ENCODE measurements at places on chromosomes 5 and 9.

DNA sequence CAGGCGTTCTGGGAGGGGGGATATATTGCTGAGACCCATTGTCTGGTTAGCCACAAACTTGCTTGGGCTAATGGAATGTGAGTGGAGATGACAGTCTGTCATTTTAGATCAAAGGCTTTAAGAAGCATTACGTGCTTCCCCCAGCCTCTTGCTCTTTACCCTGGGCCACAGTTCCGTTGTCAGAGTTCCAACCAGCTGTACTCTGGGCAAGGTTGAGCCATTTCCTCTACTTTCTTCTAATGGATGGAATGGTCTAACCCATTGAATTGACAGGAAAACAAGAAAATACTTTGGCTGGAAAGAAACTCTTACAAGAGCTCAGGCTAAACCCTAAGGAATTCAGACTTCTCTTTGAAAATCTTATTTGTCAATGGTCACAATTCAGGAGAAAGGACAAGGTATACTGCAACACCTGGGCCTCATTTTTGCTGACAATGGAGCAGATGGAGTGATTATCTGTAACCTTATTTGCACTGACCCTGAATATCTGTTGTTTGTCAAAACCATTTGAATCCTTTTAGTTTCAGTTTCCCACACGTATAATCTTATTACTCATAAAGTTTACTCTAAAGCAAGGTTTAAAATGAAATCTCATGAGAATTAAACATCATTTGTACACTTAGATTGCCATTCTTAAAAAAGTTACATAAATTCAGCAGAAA is 231.4 kb downstream of the PDE4D start:
- no peak for ATAC-seq

GRCh38 chr9:4792054-4792571 is 631 bp upstream of the RCL1 start:
- peak; percentile 54 for ATAC-seq

DNA sequence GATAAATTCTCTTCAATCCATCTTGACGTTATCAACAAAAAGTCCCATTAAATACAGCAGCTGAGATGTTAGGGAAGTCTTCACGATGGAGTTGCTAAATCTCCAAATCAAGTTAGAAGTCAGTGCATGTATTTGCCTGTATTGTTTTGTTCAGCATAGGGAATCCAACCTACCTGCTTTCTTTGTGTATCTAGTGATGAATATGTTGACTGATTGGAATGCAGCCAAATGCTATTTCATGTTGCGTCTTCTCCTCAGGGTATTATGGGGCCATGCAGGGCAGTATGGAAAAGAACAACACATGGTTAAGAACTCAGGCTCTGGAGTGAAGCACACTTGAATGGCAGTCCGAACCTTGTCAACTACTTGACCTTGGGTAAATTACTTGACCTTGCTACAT is 529.5 kb upstream of the ZNF462 start:
- no peak for ATAC-seq

DNA sequence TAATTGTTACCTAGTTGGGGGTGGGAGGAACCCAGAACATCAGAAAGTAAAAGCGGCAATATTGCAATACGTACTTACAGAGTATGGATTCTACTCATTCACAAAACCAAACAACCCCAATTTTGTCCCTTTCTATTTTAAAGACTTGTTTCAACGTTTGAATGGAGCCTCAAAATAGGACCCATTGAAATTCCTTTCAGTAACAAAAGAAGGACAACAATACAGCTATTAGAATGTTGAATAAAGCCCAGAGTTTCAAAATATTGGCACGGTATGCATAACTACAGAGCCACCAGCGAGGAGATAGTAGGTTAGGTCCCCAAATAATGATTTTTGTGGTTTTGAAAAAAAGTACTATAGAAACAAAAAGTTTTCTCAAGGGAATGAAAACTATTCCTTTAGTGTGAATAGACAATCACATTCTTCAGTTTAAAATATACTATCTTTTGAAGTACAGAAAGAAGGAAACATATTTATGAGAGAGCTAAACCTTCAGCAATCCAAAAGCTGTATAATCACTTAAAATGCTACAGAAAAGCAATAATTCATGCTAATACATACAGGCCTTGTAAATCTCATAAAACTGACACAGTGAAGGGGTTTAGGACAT is 235.5 kb downstream of the RFX3 start:
- no peak for ATAC-seq

- ATAC-seq = no peak
These were observed 18.1 kb downstream of the PPIP5K2 start for GRCh38 chr5:103138202-103138690.
